ENCODE measurements at places on chromosomes 12 and 14.

DNA sequence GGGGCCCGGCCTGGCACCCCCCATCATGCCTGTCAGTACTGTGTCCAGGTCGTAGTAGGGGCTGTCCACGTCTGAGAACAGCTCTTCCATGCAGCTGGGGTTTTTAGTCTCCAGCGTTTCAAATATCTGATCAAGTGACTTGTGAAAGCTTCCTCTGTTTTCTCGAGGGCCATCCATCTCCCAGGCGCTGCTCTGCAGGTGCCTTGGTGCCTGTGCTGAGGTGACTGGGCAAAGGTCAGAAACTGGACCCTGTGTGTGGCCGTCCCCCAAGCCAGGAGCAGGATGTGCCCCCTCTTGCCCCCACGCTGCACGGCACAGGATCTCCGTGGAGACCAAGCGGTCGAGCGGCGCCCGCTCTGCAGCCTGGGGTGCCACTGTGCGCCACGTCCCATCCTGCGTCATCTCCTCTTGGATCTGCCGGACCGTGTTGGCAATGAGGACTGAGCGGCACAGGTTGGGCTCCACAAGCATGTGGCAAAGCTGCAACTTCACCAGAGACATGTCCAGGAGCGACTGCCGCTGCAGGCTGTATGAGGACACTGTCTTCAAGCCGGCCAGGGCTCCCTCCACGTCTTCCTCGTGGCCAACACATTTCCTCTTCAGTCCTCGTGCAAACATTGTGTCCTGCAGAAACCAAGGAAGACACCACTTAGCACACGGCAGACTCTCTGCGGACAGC lies 9.4 kb downstream of the CDCA4 start:
- DNase-seq: no peak

GRCh38 chr14:21068521-21069387 lies 1.4 kb upstream of the ARHGEF40 start:
- no peak for DNase-seq

GRCh38 chr12:75722714-75723200 lies 211.3 kb upstream of the KRR1 start:
- no peak for DNase-seq

DNA sequence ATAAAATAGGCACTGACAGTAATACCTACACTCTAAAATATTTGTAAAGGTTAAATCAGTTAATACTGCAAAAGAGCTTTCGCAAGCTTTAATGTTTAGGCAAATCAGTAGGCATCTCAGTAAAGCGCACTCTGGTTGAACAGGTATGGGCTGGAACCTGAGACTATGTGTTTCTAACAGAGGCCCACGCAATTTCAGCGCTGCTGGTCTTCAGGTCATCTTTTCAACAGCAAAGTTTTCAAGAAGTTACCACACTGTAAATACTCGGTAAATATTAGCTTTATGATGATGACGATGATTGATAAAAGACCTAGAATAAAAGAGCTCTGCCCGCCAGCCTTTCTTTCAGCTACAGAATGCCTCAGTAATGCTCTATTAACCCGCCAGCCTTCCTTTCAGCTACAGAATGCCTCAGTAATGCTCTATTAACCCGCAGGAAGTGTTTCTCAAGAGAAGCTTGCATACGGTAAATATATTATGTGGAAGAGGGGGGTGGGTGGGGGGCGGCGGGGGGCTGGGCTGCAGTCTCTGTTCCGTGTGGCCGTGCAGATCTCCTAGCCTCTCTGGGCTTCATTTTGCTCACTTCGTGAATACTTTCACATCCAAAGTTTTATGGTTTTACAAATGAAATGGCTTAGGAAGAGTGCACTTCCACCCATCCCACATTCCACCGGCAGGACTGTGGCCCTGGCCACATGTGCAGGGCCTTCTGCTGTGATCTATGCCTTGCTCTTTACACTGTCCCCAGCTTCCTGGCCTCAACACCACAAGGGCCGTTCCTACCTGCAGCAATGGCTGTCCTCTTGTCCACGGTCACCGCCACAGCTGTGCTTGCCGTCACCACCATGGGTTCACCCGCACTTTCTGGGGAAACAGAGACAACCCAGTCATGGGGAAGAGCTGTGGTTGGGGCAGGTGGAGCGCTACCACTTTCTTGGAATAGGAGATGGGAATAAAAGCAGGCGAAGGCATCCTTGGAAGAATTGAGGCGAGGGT lies 19.9 kb downstream of the LRTM2 start:
- DNase-seq: no peak

DNA sequence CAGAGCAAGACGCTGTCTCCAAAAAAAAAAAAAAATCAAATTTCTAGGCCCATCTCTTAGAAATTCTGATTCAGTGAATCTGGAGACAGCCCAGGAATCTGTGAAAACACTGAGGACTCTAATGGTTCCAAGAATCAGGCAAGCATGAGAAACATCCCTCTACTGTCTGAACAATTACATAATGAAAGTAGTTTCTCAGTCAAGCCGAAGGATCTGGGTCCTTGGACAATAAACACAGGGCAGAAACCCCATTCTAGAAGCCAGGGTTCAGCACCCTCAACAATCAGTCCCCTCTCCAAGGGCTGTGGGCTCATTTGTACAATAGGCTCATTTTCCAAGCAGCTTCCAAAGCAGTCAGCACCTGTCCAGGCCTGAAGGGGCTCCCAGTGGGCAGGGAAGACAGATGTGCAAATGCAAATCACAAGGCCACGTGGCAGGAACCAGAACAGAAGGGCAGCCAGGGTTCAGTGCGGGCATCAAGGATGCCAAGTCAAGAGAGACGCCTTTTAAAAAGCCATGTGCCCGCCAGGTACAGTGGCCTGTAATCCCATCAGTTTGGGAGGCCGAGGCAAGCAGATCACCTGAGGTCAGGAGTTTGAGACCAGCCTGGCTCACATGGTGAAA lies 96.1 kb downstream of the KSR2 start:
- no peak for DNase-seq

GRCh38 chr12:42277396-42278127 lies 39.5 kb upstream of the YAF2 start:
- no peak for DNase-seq

- DNase-seq: no peak
Measured at GRCh38 chr14:73452341-73453186, 5.8 kb downstream of the NUMB start.

DNA sequence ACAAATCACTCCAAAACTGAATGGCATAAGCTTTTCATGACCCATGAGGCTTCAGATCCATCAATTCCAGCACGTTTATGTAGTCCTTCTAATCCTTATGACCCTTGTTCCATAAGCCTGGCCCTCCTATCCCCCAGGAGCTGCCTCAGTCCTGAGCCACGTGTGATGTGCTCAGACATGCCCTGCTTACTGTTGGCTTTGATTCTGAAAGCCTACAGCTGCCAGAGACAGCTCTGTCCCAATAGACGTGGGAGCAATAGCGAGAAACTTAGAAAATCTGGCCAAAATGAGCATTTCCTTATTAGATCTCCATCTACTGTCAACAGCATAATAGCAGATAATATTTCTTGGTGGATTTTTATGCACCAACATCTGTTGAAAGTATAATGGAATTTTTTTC lies 33.2 kb downstream of the DUSP6 start:
- DNase-seq: no peak

DNA sequence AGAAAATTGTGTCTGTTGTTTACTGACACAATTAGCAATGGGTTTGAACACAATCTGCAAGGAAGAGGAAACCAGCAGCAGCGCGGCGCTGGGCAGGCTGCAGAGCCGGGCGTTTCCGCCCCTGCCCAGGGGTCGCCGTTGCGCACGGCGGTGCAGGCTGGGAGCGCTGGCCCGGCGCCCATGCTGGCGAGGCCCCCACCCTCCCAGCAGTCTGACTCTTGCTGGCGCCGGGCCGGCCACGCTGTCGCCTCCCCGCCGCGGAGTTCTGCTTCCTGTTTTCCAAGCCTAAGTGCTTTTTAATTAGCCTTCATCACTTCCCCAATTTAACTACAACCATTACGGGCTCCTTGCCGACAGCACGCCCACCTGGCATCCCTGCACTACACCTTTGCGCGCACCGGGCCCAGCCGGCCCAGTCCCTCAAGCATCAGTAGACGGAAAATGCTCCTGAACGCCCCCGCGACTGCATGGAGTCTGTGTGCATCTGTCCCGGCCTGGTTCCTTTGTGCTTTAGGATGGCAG lies 212.1 kb downstream of the GXYLT1 start:
- no peak for DNase-seq

- no peak for DNase-seq
Measured at GRCh38 chr14:36315159-36315853, 5.1 kb downstream of the MBIP start.

- no peak for DNase-seq
Measured at GRCh38 chr14:61570549-61571290, 124.6 kb upstream of the HIF1A start.

DNA sequence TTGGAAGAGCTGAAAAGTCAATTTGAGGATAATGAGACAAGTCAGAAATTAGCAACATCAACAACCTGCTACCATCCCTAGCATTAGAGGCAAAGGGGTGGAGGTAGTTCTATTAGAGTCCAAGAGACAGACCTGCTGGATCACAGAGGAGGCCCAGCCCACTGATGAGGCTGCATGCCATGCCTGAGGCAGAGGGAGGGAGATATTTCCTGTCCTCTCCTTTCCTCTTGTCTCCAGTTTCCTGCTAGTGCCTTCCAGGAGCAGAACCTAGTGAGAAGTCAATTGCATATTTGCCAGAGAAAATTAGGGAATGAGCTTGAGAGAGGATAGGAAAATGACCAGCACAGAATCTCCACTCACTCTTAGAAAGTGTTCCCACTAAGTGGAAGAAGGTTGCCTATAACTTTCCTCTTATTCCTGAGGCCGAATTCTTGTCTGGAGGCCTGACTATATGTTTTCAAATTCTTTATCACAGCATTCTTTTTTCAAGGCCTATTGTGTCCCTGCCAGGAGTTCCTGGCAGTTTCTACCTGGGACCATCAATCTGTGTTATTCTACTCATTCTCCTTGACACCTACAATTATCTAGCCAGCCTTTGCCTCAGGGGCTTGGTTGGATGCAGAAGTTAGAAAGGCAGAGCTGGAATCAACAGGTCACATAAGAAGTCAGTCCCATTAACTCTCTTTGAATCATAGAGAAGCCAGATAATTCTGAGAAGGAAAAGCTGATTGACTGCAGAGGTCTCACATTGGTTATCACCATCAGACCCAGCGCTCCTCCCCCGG lies 121.9 kb downstream of the EMP1 start:
- DNase-seq: no peak

DNA sequence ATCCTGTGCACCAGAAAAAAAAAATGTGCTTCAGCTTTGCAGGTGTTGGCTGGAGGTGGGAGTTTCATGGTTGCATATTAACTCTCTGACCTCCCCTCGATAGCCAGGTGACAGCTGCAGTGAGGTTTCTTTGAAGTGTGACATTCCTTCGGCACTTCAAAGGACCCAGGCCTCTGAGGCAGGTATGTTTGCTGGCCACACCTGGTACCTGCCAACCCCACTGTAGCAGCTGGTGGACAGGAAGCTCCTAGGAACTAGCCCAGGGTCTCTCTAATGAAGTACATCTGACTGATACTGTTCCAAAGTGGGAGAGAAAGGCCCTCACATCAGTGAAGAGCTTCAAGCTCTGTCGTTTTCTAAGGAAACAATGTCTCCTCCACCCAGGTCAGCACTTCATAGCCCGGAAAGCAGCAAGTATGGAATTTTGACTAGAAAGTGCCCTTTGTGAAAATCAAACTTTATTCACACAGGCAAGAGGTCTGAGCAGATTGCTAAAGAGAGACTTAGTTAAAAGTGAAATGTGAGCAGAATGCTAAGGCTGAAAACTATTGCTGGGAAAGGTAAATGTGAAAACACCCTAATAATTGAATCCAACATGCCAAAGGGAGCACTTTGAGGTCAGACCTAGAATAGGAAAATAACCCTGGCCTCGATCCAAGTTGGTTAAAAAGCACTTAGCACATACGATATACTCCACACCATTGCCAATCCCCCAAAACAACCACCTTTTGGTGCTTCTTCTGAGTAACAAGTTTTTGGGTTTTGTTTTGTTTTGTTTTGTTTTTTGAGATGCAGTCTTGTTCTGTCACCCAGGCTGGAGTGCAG lies 71.3 kb downstream of the PHLDA1 start:
- DNase-seq: no peak

- no peak for DNase-seq
Measured at GRCh38 chr14:20522332-20522731, 17.0 kb downstream of the RNASE10 start.

DNA sequence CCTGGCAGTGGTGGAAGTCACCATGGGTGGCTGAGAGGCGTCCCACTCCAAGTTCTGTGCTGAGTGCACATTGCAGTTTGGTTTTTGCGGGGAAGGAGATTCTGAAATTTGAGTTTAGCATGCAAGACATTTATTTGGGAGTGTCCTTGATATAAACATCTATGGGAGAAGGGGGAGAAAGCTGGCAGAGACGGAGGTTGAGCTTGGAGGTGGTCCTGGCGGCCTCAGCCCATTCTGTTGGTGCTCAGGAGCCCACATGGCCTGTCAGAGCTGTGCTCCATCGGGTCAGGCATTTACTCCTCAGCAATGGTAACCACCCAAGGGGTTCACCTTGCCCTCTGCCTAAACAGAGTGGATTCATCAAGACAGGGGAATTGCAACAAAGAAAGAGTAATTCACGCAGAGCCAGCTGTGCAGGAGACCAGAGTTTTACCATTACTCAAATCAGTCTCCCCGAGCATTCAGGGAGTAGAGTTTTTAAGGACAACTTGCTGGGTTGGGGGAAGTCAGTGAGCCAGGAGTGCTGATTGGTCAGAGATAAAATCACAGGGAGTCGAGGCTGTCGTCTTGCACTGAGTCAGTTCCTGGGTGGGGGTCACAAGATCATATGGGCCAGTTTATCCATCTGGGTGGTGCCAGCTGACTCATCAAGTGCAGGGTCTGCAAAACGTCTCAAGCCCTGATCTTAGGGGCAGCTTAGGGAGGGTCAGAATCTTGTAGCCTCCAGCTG lies 323.3 kb upstream of the TMEM132C start:
- no peak for DNase-seq

DNA sequence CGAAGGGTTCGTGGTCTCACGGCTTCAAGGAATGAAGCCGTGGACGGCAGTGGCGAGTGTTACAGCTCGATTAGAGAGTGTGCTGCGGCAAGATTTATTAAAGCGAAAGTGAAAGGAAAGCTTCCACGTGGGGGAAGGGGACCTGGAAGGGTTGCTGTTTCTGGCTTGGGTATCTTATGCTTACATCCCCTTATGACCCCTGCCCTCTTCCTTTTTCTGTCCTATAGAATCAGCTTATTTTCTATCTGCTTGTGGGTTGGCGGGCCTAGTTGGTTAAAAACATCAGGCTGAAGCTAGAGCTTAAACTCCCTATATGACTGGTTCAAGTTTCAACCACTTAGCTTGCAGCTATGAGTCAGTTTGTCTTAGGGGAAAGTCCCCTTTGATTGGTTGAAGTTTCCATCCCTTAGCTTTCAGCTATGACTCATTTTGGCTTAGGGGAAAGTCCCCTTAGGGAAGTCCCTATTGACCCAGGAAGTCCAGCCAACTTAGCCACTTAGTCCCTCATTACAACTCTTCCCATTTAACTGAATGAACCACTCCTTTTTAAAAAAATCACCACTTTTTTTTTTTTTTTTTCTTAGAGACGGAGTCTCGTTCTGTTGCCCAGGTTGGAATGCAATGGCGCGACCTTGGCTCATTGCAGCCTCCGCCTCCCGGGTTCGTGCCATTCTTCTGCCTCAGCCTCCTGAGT lies 1494.7 kb upstream of the TMEM132C start:
- DNase-seq: no peak

- no peak for DNase-seq
Measured at GRCh38 chr12:84648425-84648824, 264.2 kb downstream of the SLC6A15 start.

- DNase-seq: no peak
Measured at GRCh38 chr12:93192878-93193277, 184.8 kb upstream of the NUDT4 start.

Measured in stimulated activated CD8-positive, alpha-beta memory T cell treated with anti-CD3 and anti-CD28 coated beads, Interleukin-4, amount 100 ng/mL, for 1 hour (primary cell).